ENCODE measurements at places on chromosomes 7 and 10.

GRCh38 chr7:35717013-35717412, 22.1 kb upstream of the HERPUD2 start:
- DNase-seq: no peak

DNA sequence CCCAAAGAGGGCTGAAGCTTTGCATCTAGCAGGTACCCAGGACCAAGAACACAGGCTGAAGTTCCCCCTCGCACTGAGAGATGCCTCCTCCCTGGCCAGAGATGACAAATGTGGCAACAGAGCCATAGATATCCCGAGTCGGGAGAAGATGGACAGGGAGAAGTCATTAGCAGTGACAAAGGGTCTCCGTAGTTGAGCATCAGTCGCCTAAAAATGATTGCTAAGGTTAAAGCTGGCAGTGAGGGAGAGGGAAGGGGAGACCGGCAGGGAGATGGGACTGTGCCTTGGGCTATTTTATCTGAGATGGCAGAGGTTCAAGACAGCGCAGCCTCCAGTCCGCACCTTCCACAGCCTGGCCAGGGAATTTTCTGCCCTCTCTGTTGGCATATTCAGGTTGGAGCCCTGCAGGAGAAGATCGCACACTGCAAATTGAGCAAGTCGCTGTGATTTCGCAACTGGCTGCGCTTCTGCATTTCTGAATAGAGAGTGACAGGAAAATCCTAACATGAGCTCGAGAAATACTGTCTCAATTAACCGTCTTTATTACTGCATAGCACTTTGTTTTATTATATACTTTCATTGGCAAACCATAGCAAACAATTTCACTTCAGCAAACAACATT, 238.9 kb upstream of the GPR26 start:
- no peak for DNase-seq

GRCh38 chr7:156456503-156457115, 184.0 kb upstream of the RNF32 start:
- no peak for DNase-seq

DNA sequence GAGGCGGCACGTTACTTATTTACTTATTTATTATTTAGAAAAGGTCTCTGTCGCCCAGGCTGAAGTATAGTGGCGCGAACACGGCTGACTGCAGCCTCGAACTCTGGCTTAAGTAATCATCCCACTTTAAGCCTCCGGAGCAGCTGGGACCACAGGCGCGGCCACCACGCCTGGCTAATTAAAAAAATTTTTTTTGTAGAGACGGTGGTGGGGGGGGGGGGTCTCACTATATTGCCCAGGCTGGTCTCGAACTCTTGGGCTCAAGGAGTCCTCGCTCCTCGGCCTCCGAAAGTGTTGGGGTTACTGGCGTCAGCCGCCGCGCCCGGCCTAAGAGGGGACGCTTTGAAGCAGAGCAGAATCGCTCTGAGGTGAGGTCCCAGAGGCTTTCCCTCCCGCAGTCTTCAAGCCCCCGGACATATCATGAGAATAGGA, 675 bp upstream of the FRAT2 start:
- DNase-seq: no peak

GRCh38 chr7:109246330-109247077, 676.8 kb downstream of the DNAJB9 start:
- DNase-seq: no peak

- no peak for DNase-seq
Measured at GRCh38 chr10:130003166-130003565, 39.1 kb upstream of the EBF3 start.

DNA sequence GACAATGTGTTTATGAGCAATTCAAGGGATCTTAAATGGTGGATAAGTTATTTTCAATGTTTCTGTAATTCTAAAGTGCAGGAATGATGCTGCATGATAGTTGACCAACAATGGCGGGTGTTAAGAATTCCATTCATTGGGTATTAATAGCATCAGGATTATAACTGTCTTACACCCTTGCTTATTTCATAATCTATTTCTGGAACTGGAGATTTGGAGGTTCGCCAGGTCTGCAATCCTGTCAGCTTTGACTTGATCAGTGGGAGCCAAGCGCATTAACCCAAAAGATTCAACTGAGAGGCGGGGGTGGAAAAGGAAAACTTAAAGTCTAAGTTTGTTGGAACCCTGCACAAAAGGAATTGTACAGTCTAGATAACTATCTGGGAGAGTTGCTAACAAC, 114.9 kb upstream of the ZEB1 start:
- DNase-seq: no peak

GRCh38 chr10:51367127-51367526, 292.8 kb downstream of the PRKG1 start:
- DNase-seq: no peak

DNA sequence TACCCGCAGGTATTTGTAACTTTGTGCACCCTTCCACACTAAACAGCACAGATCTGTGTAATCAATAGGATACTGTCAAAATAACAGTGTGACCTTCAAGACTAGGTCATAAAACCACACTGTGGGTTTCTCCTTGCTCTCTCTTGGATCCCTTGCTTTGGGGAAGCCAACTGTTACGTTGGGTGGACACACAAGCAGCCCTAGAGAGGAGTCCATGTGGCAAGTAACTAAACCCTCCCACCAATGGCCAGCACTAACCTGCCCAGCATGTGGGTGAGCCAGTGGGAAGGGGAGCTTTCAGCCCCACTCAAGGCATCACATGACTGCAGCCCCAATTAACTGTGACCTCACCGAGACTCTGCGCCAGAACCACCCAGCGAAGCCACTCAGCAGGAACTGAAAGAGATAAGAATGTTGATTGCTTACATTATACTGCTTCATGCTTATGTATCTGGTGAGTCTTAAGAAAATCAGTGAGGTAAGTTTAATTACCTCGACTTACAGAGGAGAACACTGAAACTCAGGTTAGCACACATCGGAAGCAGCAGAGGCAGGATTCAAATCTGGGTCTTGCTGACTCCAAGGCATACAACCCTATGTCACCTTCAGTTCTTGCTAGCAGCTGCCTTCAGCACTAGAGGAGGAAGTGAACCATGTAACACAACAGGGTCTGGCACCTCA, 9.4 kb upstream of the ZC3HAV1 start:
- DNase-seq: no peak

DNA sequence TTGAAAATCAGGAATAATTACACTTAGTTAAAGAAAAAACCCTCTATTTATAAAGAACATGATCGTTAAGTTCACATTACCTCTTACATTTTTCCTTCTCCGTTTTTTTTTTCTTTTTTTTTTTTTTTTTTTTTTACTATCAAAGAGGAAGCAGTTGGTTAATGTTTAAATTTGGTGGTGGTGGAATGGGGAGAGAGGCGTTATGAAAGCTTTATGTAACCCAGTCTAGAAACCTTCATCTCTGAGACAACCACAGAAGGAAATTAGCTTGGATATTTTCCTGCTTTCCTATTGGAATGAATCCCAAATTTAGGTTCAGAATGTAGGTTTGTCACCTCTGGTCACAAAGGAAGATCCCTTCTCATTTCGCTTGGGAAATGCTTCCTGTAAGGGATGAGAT, 31.5 kb upstream of the LHFPL3 start:
- DNase-seq: no peak

DNA sequence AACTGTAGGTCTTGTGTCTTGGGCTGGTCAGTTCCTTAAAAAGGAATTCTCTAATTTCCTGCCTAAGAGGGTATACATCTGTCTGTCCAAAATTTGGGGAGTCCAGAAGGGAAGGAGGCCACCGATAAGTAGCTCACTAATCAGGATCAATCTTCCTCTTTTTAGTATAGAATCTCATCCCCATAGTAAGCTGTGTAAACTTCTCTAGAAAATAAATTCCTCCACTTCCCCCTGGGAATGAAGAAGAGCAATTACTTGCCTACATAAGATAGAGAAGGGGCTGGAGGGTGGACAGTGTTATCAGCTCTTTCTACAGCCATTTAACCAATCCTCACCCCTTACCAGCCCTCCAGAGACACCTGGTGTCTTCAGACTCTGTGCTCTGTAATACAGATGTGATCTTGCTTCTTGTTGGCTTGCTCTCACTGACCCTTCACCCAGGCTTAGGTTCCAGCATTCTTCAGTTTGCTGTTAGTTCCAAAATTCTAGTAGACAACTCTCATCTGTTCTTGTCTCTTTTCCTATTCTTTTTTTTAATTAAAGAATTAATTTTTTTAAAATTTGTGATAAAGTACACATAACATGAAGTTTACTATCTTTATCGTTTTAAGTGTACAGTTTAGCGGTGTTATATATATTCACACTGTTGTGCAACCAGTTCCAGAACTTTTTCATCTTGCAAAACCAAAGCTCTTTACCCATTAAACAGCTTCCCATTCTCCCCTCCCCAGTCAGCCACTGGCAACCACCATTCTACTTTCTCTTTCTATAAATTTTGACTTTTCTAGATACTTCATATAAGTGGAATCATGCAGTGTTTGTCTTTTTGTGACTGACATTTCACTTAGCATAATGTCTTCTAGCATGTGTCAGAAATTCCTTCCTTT, 6.5 kb upstream of the PRKAR2B start:
- no peak for DNase-seq

GRCh38 chr7:4134204-4134603, 547.9 kb upstream of the FOXK1 start:
- no peak for DNase-seq

DNA sequence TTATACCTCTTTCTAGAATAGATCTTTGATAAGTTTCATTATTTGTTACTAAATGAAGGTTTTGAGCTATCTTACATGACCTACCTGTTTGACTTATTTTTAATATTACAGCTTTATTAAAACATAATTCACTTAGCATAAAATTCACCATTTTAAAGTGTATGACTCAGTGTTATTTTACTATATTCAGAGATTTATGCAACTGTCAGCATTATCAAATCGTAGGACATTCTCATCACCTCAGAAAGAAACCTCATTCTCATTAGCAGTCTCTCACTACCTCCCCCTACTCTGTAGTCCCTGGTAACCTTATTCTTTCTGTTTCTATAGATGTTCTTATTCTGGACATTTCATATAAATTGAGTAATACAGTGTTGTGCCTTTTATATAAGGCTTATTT, 207.9 kb upstream of the FOXP2 start:
- no peak for DNase-seq

GRCh38 chr7:70456719-70457118, 675.2 kb upstream of the GALNT17 start:
- no peak for DNase-seq

GRCh38 chr10:45220931-45221330, 94.5 kb downstream of the OR13A1 start:
- DNase-seq: no peak

Data from coronary artery (tissue), 2 donors.